ENCODE measurements at places on chromosomes 5 and 9. TPM values are rescaled to one million over a fixed set of nuclear protein-coding genes. Genes with fewer than 3 reads are reported as not detected.
A peak's percentile ranks its signal among the peaks of the same experiment; 100 is the strongest.

GRCh38 chr5:130151239-130151638 lies 247.0 kb downstream of the CHSY3 start:
- H3K27me3 ChIP-seq, result no peaks in the 10 kb centered on the region
- H3K4me3 ChIP-seq, result no peak overlapping the region
- no peaks in the 10 kb centered on the region for H3K4me1 ChIP-seq
- H3K36me3 ChIP-seq, result no peaks in the 10 kb centered on the region
- no peak for DNase-seq
- H3K27ac ChIP-seq, result no peak overlapping the region

Gene NACC2
- 5.8 TPM for total RNA-seq

DNA sequence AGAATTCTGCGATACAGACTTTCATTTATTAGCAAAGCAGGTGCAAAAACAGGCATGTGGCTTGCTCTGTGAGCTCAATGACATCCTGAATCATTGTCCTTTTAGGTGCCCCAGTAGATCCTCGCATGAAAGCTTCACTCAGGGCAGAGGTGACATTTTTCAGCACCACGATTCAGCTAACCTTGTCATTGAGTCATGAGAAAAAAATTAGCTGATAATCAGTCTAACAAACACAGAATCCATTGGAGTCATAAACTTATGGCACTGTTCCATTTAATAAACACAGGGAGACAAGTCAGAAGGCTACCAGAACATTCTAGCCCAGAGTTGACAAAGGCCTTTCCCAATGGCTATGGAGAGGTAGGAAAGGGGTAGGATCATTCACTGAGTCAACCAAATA lies 104.8 kb upstream of the RAD23B start:
- DNase-seq, result no peak
- H3K27ac ChIP-seq, result no peak overlapping the region
- H3K4me3 ChIP-seq, result no peak overlapping the region
- no peaks in the 10 kb centered on the region for H3K36me3 ChIP-seq
- peaks cover 68% of the 10 kb centered on the region for H3K27me3 ChIP-seq

GRCh38 chr5:134245101-134245604 lies 19.3 kb upstream of the PPP2CA start:
- H3K4me3 ChIP-seq, result no peak overlapping the region
- H3K4me1 ChIP-seq, result peaks cover 3% of the 10 kb centered on the region
- no peak overlapping the region for H3K27ac ChIP-seq

DNA sequence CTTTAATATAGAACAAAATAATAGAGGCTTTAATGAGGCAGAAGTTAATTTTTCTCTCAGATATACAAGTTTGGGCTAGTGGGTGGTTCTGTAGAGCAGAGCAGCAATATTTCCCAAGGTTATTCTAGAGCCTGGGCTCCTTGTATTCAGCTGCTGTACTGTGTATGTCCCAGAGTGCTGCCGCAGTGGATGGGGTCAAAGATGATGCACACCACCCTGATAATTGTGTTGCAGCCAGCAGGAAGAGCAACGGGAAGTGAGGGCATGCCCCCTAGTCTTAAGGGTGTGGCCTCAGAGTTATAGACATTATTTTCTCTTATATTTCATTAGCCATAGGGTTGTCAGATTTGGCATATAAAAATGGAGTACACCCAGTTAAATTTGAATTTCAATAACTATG lies 23.9 kb upstream of the KIF4B start:
- H3K27ac ChIP-seq, result no peak overlapping the region
- H3K4me3 ChIP-seq, result no peak overlapping the region
- no peaks in the 10 kb centered on the region for H3K4me1 ChIP-seq
- H3K36me3 ChIP-seq, result no peaks in the 10 kb centered on the region
- H3K27me3 ChIP-seq, result peaks cover 30% of the 10 kb centered on the region

GRCh38 chr5:139416651-139417050 lies 12.8 kb upstream of the SPATA24 start:
- H3K27ac ChIP-seq, result no peak overlapping the region
- no peak for DNase-seq
- no peak overlapping the region for H3K4me3 ChIP-seq
- peaks cover 17% of the 10 kb centered on the region for H3K4me1 ChIP-seq

Gene DDX4
- total RNA-seq, result not detected

DNA sequence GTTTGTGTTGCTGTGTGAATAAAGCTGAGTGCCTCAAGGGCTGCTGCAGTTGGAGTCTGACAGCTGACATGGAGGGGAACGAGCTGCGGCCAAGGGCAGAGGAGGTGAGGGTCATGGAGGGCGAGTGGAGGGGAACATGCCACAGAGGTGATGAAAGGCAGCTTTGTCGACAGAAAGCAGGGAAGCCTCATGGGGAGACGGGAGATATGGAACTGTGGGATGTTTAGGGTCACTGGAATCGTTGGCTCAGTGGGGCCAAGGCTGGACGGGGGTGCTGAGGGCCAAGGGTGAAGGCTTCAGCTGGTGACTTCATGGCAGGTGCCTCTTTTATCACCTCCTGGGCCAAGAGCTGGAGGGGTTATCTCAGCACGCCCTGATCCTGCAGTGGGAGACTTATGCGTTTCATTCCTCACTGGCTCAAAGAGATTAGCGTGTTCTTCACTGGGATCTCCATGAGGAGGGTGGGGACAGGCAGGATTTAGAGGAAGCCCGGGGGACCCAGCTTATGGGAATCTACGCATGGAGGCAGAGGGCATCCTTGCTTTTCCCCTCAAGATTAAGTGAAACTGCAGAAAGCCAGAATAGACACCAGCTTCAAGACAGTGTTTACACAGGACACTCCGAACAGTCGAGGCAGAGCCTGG lies 42.2 kb downstream of the FAM240B start:
- peaks cover 4% of the 10 kb centered on the region for H3K36me3 ChIP-seq
- H3K4me1 ChIP-seq, result peaks cover 2% of the 10 kb centered on the region
- H3K27ac ChIP-seq, result no peak overlapping the region
- H3K4me3 ChIP-seq, result no peak overlapping the region
- no peak for DNase-seq
- H3K27me3 ChIP-seq, result peaks cover 17% of the 10 kb centered on the region

- H3K4me3 ChIP-seq, result no peak overlapping the region
- no peaks in the 10 kb centered on the region for H3K36me3 ChIP-seq
- no peak overlapping the region for H3K27ac ChIP-seq
- H3K27me3 ChIP-seq, result no peaks in the 10 kb centered on the region
Observed at GRCh38 chr5:79396265-79396664, 117.7 kb downstream of the HOMER1 start.

DNA sequence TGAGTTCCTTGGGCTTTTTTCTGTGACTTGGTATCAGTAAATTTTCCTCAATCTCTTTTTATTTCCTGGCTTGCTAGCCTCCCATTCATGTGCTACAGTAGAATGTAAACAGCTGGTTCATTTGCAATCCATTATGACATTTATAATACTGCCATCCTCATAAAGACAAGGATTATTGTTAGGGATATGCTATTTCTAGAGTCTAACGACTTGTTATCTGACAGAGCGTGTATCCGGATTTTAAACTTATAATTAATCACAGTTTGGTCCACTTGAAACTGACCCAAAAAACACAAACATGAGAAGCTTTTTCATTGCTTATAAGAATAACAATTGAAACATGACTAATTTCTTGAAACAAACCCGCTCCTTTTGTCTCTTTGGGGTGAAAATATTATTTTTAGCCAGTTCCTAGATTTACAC lies 585.8 kb downstream of the TLE4 start:
- DNase-seq, result no peak
- peaks cover 2% of the 10 kb centered on the region for H3K36me3 ChIP-seq
- H3K4me3 ChIP-seq, result no peak overlapping the region
- peaks cover 18% of the 10 kb centered on the region for H3K27me3 ChIP-seq
- H3K4me1 ChIP-seq, result no peaks in the 10 kb centered on the region
- no peak overlapping the region for H3K27ac ChIP-seq

Gene SHOC1
- not detected for total RNA-seq

DNA sequence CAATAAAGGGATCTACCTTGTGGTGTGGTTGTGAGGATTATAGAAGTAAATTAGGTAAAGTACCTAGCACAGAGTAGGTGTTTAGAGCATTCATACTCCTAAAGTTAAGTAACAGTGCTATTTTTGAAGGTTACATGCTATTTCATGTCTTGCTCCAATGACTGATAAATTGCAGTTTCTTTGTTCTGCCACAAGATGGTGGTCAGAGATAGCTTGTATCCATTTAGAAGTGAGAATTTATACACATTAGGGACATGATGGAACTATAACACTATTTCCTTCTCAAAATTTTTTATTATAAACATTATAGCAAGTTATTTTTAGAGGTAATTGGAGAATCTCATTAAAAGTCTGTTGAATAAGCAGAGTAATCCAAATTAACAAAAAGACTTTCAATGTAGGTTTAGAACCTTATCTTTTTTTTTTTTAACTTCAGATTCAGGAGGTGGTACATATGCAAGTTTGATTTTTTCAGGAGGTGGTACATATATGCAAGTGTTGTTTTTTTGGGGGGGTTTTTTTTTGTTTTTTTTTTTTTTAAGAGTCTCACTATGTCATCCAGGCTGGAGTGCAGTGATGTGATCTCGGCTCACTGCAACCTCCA lies 17.1 kb downstream of the MTREX start:
- H3K27me3 ChIP-seq, result no peaks in the 10 kb centered on the region
- H3K36me3 ChIP-seq, result no peaks in the 10 kb centered on the region
- H3K27ac ChIP-seq, result no peak overlapping the region
- H3K4me1 ChIP-seq, result peaks cover 14% of the 10 kb centered on the region

GRCh38 chr5:71748360-71748759 lies 29.3 kb downstream of the CARTPT start:
- H3K4me3 ChIP-seq, result no peak overlapping the region
- DNase-seq, result no peak
- peaks cover 3% of the 10 kb centered on the region for H3K36me3 ChIP-seq
- H3K27ac ChIP-seq, result no peak overlapping the region
- H3K27me3 ChIP-seq, result peaks cover 17% of the 10 kb centered on the region

DNA sequence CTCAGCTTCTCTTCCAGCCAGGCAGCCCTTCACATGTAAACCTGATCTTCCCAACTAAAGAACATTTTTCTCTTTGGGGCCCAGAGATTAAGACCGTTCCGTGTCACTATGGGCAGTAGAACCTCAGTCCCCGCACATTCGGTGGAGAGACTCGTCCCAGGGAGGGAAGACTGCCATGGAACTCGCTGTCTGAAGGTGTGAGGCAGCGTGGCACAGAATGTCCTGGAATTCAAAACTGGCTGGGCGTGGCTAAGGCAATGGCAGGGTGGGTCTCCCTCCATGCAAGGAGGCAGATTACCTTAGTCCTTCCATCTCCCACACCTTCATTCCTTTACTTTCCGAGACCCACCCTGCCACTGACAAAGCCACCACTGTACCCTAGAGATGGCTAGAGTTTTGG lies 57.4 kb upstream of the ZNF354A start:
- H3K27me3 ChIP-seq, result peaks cover 16% of the 10 kb centered on the region
- peaks cover 5% of the 10 kb centered on the region for H3K4me1 ChIP-seq
- H3K36me3 ChIP-seq, result peaks cover 3% of the 10 kb centered on the region
- no peak overlapping the region for H3K4me3 ChIP-seq
- H3K27ac ChIP-seq, result no peak overlapping the region

DNA sequence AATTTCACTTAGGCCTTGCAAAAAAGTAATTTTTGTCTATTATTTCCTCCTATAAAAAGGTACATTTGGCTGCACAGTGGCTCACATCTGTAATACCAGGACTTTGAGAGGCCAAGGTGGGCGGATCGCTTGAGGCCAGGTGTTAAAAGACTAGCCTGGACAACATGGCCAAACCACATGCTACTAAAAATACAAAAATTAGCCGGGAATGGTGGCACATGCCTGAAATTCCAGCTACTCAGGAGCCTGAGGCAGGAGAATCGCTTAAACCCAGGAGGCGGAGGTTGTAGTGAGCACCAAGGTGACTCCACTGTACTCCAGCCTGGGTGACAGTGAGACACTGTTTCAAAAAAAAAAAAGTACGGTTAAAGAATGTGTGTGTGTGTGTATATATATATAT lies 15.7 kb downstream of the NUP155 start:
- no peak overlapping the region for H3K27ac ChIP-seq
- DNase-seq, result no peak
- H3K4me3 ChIP-seq, result no peak overlapping the region
- peaks cover 5% of the 10 kb centered on the region for H3K4me1 ChIP-seq
- no peaks in the 10 kb centered on the region for H3K36me3 ChIP-seq
- no peaks in the 10 kb centered on the region for H3K27me3 ChIP-seq

Gene GABRA1
- not detected for total RNA-seq

Gene C7
- not detected for total RNA-seq

- peaks cover 10% of the 10 kb centered on the region for H3K36me3 ChIP-seq
- no peaks in the 10 kb centered on the region for H3K27me3 ChIP-seq
- peak overlapping the region; percentile 62 for H3K27ac ChIP-seq
- H3K4me1 ChIP-seq, result peaks cover 14% of the 10 kb centered on the region
Observed at GRCh38 chr5:10400411-10400810, 41.3 kb upstream of the ROPN1L start.

DNA sequence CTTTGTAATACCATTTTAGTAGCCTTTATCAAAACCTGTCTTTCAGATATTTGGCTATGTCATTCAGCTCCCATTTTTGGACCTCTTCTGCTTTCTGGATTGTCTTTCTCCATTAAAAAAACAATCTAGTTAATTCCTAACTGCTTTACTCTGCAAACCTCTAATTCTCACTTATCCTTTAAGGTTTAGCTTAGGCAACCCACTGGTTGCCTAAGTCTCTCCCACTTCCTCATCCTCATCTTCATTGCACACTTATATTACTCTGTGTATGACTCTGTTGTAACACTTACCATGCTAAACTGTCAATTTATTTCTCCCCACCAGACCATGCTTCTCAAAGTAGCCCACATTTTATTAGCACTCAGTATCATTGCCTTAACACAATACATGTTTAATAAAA lies 205.0 kb upstream of the DMRTA1 start:
- peak overlapping the region; percentile 39 for H3K27ac ChIP-seq
- no peaks in the 10 kb centered on the region for H3K36me3 ChIP-seq
- H3K27me3 ChIP-seq, result peaks cover 5% of the 10 kb centered on the region
- no peak for DNase-seq
- no peak overlapping the region for H3K4me3 ChIP-seq

Gene MYMK
- total RNA-seq, result not detected

Gene PCDHA9
- total RNA-seq, result not detected

- no peak overlapping the region for H3K27ac ChIP-seq
- H3K27me3 ChIP-seq, result no peaks in the 10 kb centered on the region
- H3K36me3 ChIP-seq, result peaks cover 4% of the 10 kb centered on the region
Observed at GRCh38 chr5:138533973-138534941, 8.8 kb downstream of the ETF1 start.

- peaks cover 43% of the 10 kb centered on the region for H3K27me3 ChIP-seq
- H3K27ac ChIP-seq, result no peak overlapping the region
- H3K4me3 ChIP-seq, result no peak overlapping the region
- peaks cover 4% of the 10 kb centered on the region for H3K4me1 ChIP-seq
Observed at GRCh38 chr9:131029574-131029952, 20.6 kb downstream of the LAMC3 start.

- H3K4me3 ChIP-seq, result no peak overlapping the region
- no peak for DNase-seq
- H3K4me1 ChIP-seq, result peaks cover 8% of the 10 kb centered on the region
- no peak overlapping the region for H3K27ac ChIP-seq
Observed at GRCh38 chr5:135356522-135357318, 42.3 kb downstream of the MACROH2A1 start.

GRCh38 chr5:170393235-170393634 lies 4.1 kb upstream of the KCNMB1 start:
- peaks cover 49% of the 10 kb centered on the region for H3K27me3 ChIP-seq
- no peaks in the 10 kb centered on the region for H3K36me3 ChIP-seq
- peaks cover 19% of the 10 kb centered on the region for H3K4me1 ChIP-seq
- peak overlapping the region; percentile 78 for H3K4me3 ChIP-seq
- no peak for DNase-seq

Gene ADAMTSL1
- not detected for total RNA-seq

- no peak overlapping the region for H3K27ac ChIP-seq
- peaks cover 16% of the 10 kb centered on the region for H3K27me3 ChIP-seq
- no peaks in the 10 kb centered on the region for H3K36me3 ChIP-seq
- no peak overlapping the region for H3K4me3 ChIP-seq
- DNase-seq, result no peak
Observed at GRCh38 chr5:10513501-10514442, 50.1 kb upstream of the ANKRD33B start.

Gene GABRP
- not detected for total RNA-seq

Data from T-helper 17 cell (primary cell).